ENCODE measurements at places on chromosomes 3 and 15.

GRCh38 chr3:98962951-98963350 is 61.5 kb upstream of the DCBLD2 start:
- DNase-seq: no peak

DNA sequence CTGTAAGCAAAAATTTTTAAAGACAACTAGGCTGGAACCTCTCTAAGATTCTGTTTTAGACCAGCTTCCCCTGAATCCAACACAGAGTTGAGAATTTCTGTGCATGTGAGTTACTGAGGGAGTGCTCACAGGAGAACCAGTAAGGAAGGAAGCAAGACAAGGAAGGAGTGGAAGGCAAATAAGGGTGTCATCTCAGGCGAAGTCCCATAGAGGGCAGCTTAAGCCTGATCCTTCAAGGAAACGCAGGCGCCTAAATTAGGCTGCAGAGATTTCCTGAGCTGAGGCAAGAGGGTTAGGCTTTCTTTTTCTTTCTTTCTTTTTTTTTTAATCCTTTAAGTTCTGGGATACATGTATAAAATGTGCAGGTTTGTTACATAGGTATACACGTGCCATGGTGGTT is 36.2 kb upstream of the COL6A6 start:
- DNase-seq: peak; percentile 29

DNA sequence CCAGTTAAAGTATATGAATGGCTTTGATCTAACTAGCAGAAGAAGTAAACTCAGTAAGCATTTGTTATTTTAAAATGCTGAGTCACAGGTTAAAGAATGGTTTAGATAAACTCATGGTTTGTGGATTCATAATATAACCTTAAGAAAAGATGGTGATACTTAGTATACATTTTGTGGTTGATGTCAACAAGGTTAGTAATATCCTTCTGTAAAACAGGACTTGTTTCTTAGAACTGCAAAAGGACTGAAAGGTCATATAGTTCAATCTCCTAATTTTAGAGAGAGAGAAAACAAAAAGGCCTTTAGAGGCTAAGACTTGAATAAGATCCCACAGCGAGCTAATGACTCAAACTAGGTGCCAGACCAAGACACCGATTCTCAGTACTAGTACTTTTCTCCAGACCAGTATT is 50.0 kb downstream of the STRIT1 start:
- no peak for DNase-seq

DNA sequence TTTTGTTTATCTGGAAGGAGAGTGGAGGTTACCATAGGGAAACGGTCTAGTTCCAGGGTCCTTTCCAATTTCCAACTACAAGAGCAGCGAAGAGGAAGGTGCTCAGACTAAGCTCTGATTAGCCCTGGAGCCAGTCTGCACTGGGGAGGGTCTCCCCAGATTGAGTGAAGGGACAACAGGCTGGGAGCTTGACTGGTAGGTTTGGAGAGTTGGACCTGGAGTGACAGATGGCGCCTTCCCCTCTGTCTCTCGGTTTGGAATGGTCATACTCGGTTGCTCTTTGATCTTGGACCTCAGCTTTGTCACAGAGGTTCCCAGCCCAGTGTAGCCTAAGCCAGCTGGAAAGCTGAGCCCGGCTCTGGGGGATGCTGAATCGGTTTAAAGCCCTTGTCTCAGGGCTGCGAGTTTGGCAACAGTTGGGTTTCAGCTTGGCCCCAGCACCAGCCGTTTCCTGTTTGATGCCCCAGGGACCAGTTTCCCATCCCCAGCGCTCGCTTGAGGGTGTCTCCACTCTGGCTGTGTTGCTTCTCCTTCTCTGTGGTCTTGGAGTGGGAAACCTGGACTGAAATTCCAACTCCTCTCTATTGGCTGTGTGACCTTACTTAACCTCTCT is 53.1 kb upstream of the ULK4 start:
- DNase-seq: no peak

Measured in left renal pelvis (tissue), 4 donors.